ENCODE measurements at places on chromosomes 1 and 21.
A peak's percentile ranks its signal among the peaks of the same experiment; 100 is the strongest.

GRCh38 chr1:172845371-172845770 is 186.5 kb downstream of the FASLG start:
- no peak for DNase-seq

GRCh38 chr1:10209590-10209904 is 823 bp upstream of the KIF1B start:
- no peak for DNase-seq

- DNase-seq: no peak
These were observed 92.7 kb downstream of the LEPR start for GRCh38 chr1:65512967-65513780.

GRCh38 chr1:111835514-111835913 is 79.8 kb downstream of the DDX20 start:
- DNase-seq: no peak

- no peak for DNase-seq
These were observed 48.9 kb downstream of the INKA2 start for GRCh38 chr1:111690306-111690617.

DNA sequence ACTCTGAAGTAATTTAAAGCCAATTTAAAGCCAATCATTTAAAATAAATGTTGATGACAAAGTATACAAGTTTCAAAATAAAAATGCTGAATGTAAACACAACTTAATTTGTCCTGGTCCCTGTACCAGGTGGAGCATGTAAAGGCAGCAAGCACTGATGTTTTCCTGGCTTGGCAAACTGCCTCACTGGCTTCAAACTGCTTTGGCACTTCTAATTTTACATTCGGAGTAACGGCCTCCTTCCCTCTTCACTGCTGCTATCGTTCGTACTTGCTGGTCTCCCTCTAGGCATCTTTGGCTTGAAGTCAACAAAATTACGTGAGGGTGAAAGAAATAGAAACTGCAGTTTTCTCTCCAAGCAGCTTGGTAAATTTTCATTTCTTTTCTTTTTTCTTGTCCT is 287.9 kb downstream of the LTN1 start:
- no peak for DNase-seq

GRCh38 chr21:16908077-16908476 is 604.8 kb upstream of the CXADR start:
- no peak for DNase-seq

GRCh38 chr1:42646056-42646455 is 12.2 kb upstream of the PPIH start:
- DNase-seq: no peak

- no peak for DNase-seq
These were observed 11.7 kb downstream of the HYI start for GRCh38 chr1:43441894-43442637.

GRCh38 chr1:108179018-108179417 is 21.1 kb downstream of the SLC25A24 start:
- DNase-seq: no peak

DNA sequence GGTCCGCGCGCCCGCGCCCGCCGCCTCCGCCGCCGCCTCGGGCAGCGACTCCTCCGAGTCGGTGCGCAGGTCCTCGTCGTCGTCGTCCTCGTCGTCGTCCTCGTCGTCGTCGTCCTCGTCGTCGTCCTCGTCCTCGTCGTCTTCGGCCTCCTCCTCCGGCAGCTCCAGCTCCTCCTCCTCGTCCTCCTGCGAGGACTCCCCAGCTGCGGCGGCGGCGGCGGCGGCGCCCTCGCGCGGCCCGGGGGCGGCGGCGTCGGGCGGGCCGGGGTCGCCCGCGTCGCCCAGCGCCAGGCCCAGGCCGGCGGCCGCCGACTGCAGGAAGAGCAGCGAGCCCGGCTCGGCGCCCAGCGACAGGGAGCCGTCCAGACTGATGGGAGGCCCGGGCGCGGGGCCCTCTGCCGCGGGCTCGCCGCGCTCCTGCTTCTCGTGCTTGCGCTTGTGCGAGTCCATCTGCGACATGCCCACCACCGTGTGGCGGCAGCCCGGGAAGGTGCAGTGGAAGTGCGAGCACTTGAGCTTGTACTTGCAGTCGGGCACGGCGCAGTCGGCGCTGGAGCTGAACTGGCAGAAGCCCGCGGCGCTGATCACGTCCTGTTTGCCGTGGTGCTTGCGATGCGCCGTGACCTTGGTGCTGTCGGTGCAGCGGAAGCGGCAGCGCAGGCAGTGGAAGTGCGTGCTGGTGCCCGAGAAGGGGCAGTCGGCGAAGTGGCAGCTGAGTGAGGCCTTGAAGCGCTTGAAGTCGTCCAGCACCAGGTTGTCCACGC is 157.3 kb downstream of the CASZ1 start:
- no peak for DNase-seq

GRCh38 chr1:25003000-25003399 is 72.9 kb upstream of the RUNX3 start:
- no peak for DNase-seq

- DNase-seq: no peak
These were observed 27.0 kb upstream of the ABCG1 start for GRCh38 chr21:42191696-42192595.

DNA sequence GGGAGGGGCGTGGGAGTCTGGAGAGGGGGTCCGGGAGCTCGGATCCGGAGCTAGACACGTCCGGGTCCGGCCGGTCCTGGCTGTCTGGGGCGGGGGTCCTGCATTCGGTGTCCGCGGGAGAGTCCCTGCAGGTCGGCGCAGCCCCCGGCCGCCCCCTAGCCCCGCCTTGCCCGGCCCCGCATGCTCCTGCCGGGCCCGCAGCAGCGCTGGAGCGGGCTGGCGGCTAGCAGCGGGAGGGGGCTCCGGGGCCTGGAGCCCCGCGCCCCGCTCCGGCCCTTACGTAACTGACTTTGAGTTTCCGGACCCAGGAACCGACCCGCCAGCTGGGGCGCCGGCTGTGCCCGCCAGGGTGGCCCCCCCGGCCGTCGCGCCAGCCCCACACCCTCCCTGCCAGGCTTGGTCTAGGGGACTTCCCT is 26.9 kb upstream of the EPB41 start:
- peak; percentile 23 for DNase-seq

DNA sequence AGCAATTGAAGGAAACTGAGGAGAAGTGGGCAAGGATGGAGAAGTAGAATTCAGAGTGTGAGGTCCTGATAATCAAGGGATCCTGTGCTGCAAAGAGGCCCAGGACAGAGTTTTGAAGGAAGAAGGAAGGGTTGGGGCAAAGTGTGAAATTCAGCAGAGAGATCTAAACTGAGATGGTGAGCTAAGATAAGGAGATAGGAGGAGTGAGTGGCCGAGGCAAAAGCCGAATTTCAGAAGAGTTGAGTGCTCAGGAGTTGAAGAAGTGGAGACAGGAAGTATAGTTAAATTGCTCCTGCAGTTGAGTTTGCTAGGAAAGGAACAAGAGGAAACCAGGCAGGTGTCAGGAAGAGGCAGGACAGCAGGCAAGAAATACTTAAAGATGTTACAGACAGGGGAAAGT is 16.4 kb upstream of the MAPKAPK2 start:
- no peak for DNase-seq

GRCh38 chr1:15422871-15423270 is 13.2 kb downstream of the EFHD2 start:
- DNase-seq: no peak

DNA sequence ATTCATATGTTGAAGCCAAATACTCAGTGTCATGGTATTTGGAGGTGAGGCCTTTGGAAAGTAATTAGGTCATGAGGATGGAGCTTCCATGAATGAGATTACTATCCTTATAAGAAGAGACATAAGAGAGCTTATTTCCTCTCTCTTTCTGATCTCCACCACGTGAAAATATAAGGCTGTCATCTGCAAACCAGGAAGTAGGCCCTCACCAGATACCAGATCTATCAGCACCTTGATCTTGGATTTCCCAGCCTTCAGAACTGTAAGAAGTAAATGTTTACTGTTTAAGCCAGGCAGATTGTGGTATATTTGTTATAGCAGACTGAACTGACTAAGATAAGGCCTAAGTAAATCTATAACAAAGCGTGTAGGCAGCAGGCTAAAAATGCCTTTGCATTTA is 25.3 kb downstream of the RBM11 start:
- no peak for DNase-seq

DNA sequence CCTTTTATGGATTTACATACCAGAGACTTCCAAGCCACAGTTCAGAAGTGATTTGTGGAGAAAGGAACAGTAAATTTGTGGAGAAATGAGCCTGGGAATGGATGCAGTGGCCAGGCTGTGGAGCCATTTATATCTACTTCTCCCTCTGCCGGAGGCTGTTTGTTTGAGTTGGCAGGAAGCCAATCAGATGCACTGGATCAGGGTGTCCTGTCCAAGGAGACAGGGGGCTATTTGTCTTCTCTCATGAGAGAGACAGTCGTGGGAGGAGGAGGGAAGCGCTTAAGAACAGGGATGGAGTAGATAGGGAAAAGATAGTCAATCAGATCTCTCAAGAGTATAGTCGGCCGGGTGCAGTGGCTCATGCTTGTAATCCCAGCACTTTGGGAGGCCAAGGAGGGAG is 2.8 kb upstream of the HAPLN2 start:
- DNase-seq: no peak

DNA sequence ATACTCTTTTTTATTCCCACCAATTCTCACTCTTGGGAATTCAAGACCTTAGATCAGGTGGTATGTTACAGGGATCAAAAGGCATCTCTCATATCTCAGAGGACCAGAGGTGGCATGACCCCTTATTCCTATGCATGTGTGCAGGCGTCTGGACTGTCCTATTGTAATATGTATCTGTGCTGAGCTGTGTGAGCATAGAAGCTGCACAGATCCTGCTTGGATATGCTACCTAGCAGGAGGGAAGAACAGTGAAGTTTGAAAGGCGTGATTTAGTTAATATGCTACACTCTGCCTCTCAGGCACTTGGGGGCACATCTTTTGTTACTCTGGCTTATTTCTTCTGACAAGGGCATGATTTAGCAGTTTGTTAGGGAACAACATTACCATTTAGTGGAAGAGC is 86.7 kb upstream of the ZRANB2 start:
- DNase-seq: no peak

DNA sequence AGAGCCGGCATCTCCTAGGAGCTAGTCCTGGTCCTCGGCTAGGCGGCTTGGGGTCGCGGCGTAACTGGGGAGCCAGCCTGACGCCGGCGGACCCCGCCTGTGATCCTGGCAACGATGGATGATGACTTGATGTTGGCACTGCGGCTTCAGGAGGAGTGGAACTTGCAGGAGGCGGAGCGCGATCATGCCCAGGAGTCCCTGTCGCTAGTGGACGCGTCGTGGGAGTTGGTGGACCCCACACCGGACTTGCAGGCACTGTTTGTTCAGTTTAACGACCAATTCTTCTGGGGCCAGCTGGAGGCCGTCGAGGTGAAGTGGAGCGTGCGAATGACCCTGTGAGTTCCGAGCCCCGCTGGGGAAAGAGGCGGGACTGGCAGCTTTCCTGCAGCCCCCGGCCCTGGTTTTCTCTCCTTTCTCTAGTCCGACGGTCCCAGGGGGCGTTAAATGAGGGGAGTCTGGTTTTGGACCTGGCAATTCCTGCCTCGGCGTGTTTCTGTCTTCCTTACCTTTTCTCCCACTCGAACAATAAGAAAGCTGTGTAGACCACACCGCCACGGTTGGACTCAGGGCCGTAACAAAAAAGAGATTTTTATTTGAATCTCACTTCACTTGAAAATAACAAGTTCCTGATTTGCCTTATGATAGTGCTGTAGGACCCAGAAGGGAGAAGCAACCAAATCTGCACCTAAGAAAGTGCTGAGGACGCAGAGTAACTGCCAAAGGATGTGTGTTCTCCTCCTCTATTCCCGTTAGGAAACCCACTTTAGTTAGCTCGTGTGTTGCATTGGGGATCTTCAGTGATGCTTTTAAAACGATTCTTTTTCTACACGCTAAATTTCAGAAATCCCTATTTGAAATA is at the start of gene SPRTN:
SPRTN (plus strand) TSS at position 24 of the 859 bp plus-strand sequence; CDS start at position 115, 91 bp downstream.
- DNase-seq: no peak

DNA sequence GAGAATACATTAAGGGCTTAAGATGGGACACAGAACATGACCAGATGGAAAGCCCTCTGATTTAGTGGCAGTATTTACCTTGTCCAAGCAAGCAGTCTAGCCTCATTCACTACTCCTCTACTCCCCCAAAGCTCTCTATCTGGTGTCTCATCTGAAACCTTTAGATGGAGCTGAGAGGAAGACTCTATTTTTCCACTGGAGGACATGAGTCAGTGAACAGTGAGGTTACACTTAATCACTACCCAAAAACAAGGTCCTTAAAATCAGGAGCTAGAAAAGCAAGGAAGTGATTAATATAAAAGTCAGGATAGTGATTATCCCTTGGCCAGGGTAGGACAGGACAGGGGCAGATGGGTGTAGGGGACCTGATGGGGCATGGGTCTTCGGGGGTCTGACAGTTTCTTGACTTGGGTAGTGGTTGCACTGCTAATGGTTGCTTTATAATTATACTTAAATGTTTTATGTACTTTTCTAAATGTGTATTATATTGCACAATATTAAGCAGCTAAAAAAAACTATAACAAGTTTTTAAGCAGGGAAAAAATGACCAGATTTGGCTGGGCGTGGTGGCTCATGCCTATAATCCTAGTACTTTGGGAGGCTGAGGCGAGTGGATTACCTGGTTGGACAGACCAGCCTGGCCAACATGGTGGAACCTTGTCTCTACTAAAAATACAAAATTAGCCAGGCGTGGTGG is 3.0 kb downstream of the PTPN22 start:
- no peak for DNase-seq
